ENCODE measurements at places on chromosomes 16 and 17.
A peak's percentile ranks its signal among the peaks of the same experiment; 100 is the strongest.

DNA sequence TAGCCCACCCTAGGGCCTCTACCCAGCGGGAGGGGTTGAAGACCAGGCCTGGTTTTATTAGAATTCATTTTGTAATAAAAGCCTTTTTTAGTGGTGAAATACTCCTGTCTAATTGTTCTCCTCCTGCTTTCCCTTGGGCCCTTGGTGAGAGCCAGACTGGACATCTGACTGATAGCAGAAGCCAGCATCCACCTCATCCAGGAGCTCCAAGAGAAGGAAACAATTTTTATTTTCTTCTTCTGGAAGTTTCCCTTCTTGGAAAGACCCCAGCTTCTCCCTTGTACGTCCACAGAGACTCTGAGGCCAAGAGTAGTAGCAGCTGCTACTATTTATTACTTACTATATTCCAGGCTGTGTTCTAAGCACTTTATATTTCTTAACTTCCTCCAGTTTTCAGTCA, 4.0 kb upstream of the PHKG2 start:
- DNase-seq, result no peak

- no peak for DNase-seq
These were observed 4.6 kb downstream of the CCDC102A start for GRCh38 chr16:57531635-57532265.

DNA sequence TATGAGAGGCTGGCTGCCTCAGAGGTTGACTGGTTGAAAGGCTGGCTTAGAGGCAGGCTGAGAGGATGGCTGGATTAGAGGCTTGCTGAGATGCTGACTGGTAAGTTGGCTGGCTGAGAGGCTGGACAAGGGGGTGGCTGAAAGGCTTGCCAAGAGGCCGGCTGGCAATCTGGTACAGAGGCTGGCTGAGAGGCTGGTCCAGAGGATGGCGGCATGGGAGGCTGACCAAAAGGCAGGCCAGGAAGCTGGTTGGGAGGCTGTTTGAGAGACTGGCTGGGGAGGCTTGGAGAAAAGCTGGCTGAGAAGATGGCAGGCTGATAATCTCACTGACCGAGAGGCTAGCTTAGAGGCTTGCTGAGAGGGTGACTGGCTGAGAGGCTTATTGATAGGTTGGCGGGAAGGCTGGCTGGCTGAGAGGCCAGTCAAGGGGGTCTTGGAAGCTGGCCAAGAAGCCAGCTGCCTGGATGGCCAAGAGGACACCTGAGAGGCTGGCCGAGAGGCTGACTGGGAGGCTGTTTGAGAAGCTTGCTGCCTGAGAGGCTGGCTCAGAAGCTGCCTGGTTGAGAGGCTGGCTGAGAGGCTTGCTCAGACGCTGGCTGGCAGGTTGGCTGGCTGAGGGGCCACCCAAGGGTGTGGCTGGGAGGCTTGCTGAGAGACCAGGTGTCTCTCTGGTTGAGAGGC, 34.2 kb upstream of the ACSM2B start:
- DNase-seq, result no peak

DNA sequence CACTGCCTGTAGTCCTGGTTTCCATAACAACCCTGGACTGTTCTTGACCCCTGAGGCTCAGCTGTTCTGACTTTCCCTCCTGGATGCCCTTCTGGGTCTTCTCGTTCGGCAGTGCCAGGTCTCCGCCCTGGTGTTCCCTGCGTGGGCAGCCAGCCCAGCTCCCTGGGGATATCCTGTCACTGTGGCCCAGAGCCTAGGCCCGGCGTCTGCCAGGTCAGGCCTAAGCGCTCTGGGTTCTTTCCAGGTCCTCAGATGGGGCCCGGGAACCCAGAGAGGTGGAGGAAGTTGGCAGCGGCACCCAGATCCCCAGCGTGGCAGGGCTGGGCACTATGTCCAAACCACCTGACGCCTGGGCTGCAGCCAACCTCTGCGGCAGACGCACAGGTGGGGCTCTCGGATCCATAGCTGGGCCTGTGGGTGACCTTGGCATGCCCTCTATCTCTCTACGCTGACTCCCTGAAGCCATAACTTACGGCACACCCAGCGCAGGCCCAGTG, 12.5 kb upstream of the ATP2A3 start:
- DNase-seq, result no peak

DNA sequence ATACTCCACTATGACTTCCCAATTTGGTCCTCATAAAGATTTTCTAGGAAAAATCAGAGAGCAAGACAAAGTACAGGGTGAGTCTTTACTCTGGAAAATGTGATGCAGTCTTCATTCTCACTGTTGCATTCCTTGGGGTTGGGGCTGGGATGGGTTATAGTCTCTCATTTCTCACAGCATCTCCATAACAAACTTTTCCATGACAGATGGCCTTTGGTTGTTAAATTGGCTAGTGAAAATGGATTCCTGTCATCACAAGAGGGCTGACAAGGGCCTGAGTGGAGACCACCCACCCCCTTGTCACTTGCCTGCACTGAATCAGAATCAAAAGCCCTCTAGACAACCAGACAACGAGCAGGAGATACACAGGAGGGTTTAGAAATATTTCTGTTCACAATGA, 174.6 kb downstream of the AATF start:
- DNase-seq, result no peak

- no peak for DNase-seq
These were observed 2.4 kb downstream of the CD2BP2 start for GRCh38 chr16:30352488-30353401.

DNA sequence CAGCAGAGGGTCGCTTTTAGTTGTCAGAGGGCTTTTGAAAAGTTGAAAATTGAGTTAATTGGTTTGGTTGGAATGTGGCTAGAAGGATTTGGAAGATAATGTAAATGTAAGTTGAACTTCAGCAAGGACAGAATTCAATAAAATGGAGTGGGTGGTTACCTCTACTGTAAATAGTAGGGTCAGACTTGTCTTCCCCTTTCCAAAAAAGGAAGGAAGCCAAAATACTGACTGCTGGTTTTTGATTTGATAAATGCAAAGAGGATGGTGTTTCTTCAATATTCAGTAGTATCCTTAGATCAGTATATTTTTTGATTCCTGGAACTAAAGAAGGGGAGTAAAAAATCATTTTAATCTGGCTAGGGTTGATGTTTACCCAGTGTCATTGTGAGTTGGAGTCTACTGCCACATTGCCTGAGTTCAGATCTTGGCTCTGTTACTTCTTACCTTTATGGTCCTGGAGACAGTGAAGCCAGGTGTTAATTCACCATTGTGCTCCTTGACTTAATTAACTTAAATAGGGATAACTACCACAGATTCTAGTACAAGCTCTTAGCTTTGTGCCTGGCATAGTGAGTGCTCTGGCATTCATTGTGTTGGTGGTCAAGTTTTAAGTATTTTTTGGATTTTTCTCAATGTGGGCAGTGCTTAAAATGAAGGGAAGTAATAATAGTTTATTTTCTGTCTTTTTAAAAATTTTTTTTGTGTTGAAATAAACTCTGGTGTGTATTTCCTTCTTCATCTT, 4.4 kb downstream of the HAPSTR1 start:
- no peak for DNase-seq

DNA sequence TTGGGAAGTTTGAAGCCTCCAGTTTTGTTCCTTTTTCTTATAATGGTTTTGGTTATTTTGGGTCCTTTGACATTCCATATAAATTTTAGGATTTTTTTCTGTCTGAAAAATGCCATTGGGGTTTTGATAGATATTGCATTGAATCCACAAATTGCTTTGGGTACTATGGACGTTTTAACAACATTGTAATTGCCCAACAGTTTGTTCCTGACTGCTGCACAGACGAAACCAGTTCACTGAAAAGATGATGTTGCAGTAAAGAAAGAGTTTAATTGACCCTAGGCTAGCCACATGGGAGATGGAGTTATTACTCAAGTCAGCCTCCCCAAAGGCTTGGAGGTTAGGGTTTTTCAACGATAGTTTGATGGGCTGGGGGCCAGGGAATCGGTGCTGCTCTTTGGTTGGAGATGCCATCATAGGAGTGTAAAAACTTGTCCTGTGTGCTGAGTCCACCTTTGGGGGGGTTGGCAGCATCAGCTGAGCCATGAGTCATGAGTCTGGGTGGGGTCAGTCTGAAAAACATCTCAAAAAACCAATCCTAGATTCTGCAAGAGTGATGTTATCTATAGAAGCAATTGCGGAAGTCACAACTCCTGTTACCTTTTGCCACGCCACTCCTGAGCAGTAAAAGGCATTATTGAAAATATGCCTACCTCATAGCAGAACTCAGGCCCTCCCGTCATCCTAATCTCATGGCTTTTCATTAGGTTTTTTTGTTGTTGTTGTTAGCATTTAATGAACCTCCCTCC, 2.7 kb upstream of the PRSS41 start:
- DNase-seq, result no peak

DNA sequence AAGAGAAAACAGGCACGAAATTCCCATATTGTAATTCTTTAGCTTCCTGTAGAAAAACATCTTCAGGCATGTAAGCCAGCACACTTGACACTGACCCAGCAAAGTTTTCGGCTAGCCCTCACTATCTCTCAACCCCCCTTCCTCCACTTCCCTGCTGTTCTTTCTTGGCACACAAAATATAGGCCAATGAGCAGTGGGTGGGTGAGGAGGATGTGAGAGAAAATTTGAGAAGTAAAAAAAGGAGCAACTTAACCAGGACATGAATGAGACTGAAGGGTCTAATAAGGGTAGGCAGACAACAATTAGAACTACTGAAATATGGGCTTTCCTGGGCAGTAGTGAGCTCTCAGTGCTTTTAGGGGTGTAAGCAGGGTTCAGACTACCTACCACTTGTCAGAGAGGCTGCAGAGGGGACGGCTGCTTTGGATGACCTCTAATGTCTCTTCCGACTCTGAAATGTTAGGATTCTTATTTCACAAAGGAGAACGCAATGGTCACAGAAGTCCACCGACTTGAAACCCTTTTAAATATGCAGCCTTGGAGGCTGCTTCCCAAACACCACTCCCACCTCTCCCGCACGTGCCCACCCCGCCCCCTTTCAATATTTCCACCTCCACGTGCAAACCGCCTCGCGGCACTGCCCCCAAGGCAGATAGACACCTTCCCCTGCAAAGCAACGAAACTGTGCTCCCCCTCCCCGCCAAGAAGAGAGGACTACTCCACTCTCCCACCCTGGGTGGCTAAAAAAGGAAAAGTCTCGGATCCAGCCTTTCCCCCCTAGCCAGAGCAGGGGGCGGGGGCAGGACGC, 889 bp downstream of the MBTD1 start:
- no peak for DNase-seq

GRCh38 chr17:7041607-7042500, 2.0 kb downstream of the SLC16A11 start:
- DNase-seq, result no peak

DNA sequence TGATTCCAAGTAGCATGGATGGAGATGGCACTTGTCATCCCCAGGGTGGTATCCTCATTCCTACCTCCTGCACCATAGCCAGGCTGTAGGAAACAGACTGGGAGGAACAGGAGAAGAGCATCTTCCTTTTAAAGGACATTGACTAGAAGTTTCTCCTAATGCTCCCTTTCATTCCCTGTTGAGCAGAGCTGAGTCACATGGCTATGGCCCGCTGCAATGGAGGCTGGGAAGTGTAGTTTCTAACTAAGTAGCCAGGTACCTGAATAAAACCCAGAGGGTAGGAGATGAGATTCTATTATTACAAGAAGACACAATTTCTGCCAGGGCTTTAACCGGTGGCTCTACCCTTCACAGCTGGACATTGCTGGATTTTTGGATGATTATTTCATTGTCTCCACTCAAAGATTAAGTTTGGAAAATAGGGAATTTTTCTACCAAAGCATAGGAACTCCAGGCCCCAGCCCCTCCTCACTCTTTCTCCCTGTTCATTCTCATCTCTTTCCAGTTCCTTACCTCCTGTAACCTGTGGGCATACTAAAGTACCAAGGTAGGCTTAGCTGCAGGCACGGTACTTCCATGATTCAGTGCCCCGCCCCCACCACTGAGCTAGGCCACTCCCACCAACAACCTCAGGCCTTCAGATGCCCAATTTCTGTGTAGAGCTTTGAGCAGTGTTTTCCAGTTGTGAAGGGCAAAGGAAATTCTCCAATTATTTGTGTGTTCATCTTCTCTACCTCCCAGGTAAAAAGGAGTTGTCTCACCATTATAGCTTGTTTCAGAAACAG, 378.3 kb downstream of the CDH13 start:
- DNase-seq, result no peak

GRCh38 chr17:81302861-81303333, 7.8 kb upstream of the SLC38A10 start:
- no peak for DNase-seq

DNA sequence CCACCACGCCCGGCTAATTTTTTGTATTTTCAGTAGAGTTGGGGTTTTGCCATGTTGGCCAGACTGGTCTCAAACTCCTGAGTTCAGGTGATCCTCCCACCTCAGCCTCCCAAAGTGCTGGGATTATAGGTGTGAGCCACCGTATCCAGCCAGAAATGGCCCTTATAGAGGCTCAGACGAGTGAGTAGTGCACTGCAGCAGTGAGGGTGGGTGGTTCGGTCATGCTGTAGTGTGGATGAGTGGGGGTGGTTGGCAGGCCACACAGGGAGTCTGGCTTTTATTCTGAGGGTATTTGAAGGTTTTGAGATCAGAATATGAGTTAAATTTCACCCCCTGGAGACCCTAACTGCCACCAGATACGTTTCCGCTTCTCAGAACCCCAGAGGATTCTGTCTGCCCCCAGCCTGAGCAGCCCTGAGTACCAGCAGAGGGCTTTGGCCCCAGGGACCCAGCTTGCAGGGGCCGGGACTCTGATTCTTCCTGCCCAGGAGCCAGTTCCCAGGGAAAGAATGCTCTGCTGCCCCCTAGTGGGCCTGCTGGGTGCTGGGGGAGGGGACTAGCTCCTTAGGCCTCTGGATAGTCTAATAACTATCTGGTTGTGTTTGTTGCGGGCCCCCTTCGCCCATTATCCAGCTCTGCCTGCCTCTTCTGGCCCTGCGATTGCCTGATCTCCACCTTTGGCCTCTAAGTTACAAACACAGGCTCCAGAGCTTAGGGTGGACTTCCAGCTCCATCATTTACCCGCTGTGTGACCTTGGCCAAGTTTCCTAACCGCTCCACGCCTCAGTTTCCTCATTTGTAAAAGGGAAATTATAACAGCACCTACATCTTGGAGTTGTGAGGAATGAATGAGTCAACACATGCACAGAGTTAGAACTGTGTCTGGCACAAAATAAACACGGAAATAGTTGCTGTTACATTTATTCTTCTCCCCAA, 2.0 kb downstream of the ZNF771 start:
- DNase-seq, result peak; percentile 88

DNA sequence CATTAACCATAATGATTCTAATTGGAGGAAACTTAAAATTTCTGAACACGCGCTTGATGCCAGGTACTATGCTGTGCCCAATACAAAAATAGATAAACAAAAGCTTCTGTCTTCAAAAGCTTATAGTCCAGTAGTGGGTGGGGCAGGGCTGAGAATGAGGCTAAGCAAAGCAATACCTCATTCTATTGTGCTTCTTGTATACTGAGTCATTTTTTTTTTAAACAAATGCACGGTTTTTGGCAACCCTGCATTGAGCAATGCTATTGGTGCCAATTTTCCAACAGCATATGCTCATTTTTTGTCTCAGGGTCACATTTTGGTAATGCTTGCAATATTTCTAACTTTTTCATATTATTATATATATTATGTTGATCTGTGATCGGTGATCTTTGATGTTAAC, 34.7 kb upstream of the HNF1B start:
- DNase-seq, result no peak

- peak; percentile 8 for DNase-seq
These were observed 1.0 kb downstream of the RSPRY1 start for GRCh38 chr16:57186872-57187854.

GRCh38 chr16:11059588-11059987, 115.2 kb downstream of the CLEC16A start:
- DNase-seq, result no peak

GRCh38 chr17:39110435-39111136, 40.9 kb downstream of the PLXDC1 start:
- no peak for DNase-seq

All from CD4-positive, CD25-positive, alpha-beta regulatory T cell (primary cell).